Activated CD8-positive, alpha-beta memory T cell treated with anti-CD3 and anti-CD28 coated beads for 1 hour (primary cell): ENCODE measurements at places on chromosomes 3 and 15.

- DNase-seq: no peak
Measured at GRCh38 chr3:45753095-45753494, 43.2 kb downstream of the SLC6A20 start.

- DNase-seq: no peak
Measured at GRCh38 chr3:15462451-15462850, 35.1 kb downstream of the EAF1 start.

- DNase-seq: no peak
Measured at GRCh38 chr3:23302271-23302670, 99.1 kb downstream of the UBE2E2 start.

DNA sequence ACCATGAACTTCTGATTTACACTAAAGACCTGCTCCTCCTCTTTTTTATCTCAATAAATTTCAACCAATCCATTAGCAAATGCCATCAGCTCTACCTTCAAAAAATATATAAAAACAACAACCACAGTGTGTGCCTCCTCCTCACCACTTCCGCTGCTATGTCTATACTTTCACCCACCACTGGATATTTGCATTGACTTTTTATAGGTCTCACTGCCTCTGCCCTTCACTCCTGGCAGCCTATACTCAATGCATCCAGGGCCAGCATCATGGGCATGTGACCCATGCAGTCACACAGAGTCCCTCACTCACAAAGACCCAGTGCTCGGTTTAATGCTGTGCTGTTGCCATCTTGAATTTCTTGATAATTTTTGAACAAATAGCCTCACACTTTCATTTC, 53.5 kb upstream of the CCDC54 start:
- no peak for DNase-seq

GRCh38 chr15:63372018-63372705, 9.5 kb downstream of the CA12 start:
- DNase-seq: no peak

GRCh38 chr15:51828621-51829375, 655 bp upstream of the TMOD3 start:
- no peak for DNase-seq

DNA sequence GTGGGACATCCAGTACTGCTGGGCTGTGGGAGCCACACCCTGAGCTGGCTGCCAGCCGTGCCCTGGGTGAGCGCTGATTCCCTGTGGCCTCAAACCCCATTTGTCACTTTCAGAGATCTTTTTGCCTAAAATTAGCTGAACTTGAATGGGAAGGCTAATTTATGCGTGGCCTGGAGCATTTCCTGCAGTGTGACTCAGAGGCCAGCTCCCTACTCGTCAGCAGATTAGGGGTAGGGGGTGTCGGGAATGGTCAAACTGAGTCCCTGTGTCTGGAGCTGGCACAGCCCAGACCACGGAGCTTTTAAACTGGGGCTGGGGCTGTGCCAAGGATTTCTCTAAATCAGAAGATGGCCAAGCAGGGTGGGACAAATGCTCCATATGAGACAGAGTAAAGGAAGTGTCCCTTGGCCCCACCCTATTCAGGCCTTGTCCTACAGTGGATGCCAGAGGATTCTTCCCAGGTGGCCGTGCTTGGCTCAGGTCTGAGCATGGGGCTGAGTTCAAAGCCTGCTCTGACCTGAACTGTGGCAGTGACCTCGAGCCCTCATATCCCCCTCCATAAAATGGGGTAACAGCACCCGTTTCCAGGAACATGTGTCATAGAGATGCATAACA, 59.7 kb downstream of the ATP2B2 start:
- no peak for DNase-seq

GRCh38 chr3:64238971-64239667, 13.9 kb upstream of the PRICKLE2 start:
- no peak for DNase-seq

GRCh38 chr3:69750549-69750948, 11.3 kb downstream of the MITF start:
- no peak for DNase-seq

DNA sequence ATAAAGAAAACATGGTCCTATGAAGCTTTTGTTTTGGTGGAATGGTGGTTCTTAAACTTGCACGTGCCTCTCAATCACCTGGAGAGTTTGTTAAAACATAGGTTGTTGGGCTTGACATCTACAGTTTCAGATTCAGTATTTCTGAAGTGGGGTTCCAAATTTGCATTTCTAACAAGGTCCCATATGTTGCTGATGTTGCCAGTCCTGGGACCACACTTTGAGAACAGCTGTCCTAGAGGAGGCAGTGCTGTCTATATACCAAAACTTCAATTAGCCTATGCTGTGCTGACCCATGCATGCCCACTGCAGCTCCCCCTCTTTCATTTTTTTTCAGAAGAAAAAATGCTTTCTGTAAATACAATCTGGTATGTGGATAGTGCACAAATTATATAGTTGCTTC, 31.3 kb downstream of the ALCAM start:
- DNase-seq: no peak

DNA sequence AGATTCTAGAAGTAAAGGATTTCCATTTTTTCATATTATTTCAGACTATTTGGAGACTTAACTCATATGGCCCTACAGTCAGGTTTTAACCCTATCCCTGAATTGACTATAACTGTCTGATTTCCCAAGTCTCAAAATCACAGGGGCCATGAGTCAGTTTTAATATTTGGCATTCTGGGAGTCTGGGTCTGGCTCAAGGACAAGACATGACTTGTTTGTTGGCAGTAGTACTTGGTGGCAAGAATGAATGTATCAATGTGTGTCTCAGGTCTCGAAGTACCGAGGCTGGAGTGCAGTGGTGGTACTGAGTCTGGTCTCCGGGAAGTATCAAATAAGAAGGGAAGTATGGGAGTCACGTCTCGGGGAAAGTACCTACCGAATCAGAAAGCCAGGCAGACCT, 10.8 kb downstream of the UMPS start:
- DNase-seq: no peak

- DNase-seq: no peak
Measured at GRCh38 chr3:125119752-125120378, 64.1 kb upstream of the HEG1 start.

GRCh38 chr15:63480441-63480821, 24.0 kb upstream of the USP3 start:
- no peak for DNase-seq

- DNase-seq: no peak
Measured at GRCh38 chr15:85327820-85328219, 52.6 kb upstream of the AKAP13 start.

GRCh38 chr3:100175637-100176280, 61.5 kb upstream of the FILIP1L start:
- no peak for DNase-seq

GRCh38 chr15:69015591-69015990, 1.1 kb downstream of the NOX5 start:
- DNase-seq: no peak

GRCh38 chr3:60095516-60095915, 1045.7 kb upstream of the CFAP20DC start:
- no peak for DNase-seq

GRCh38 chr15:91302588-91303439, 202.8 kb downstream of the SV2B start:
- DNase-seq: no peak

GRCh38 chr3:153242896-153243295, 80.9 kb downstream of the RAP2B start:
- no peak for DNase-seq

GRCh38 chr3:175057401-175057800, 198.3 kb downstream of the NAALADL2 start:
- no peak for DNase-seq

DNA sequence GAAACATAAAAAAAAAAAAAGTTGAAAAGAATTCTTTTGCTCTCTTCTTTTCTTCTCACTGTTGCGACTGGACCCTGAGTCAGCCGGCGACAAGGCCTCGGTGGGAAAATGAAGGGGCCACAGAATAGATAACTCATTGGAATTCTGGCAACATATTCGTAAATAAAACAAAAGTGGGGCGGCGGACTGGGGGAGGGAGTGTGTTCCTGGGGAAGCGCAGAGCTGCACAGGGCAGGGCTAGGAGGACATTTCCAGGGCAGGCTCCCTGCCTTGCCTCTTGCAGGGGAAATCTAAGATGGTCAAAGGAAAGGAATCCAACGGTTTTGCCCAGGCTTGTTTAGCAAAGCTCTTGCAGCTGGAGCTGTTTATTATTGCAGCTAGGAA, 1042.8 kb upstream of the NR2F2 start:
- no peak for DNase-seq

- DNase-seq: no peak
Measured at GRCh38 chr3:107432013-107432515, 54.8 kb downstream of the CCDC54 start.

DNA sequence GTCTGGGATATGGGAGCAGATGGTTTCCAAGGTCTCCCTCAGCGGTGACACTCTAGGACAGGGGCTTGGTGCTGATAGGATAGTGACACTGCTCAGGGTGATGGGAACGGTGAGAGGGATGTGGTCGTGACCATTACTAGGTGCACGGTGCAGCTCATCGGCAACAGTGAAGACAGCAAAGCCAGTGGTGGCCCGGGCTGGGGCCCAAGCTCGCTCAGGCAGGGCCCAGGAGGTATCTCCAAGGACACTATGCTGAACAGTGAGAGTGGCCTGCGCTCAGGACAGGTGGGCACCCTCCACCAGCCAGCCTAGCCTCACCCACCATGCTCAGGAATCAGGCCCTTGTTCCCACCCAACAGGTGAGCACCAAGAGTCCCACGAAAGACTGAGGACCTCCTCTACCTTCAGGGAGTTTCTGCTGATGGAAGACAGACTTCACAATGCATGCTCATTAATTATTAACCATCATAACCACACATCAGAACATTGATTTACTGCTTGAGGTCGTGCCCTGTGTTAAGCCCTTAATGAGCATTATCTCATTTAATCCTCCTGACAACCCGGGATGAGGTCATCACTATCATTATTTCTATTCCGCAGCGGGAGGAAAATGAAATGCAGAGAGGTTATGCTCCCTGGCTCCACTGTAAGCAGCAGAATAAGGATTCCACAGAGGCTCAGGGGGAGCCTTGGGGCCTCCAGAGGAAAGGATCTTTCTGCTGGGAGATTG, 269.4 kb downstream of the UACA start:
- no peak for DNase-seq

- DNase-seq: no peak
Measured at GRCh38 chr3:49529567-49529966, 24.7 kb upstream of the BSN start.

GRCh38 chr3:152352554-152352953, 83.8 kb downstream of the MBNL1 start:
- DNase-seq: no peak

DNA sequence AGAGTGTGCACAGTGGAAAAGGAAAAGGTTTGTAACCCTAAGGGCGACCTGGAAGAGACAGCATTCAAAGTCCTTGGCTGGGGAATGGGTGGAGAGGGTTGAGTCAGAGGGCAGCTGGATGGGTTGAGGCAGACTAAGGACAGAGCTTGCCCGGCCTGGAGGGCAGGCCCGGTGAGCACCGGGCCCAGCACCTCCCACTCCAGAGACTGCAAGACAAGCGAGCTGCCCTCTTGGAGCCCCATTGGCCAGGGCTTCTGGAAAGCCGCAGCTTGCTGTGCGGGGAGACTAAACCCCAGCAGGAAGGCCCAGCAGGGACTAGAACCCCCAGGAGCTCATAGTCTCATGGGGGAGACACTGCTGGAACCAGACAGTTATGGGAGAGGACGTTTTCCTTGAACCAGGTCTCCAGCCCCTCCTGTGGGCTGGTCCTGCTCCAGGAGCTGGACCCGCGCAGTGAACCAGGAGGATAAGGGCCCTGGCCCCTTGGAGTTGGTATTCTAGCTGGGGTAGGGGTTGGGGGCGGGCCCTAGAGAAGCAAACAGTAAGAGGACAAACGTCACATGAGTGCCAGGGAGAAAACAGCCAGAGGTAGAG, 59.1 kb downstream of the RGMA start:
- DNase-seq: no peak

DNA sequence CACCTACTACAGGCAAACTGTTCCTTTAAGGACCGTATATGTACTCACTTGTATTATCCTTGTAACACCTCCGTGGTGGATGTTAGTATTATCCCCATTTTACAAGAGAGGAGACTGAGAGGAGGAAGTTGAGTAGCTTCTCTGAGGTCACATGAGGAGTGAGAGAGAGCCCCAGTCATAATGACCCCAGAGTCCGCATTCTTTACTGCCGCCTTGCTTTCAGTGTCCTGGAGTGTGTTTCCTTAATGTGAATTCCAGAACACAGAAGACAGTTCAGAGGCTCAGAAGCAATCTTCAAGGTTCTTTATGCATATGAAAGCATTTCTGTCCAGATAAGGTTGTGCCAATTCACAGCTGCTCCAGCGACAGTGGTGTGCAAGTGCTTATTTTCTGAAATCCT, 199.2 kb downstream of the CACNA2D3 start:
- no peak for DNase-seq

DNA sequence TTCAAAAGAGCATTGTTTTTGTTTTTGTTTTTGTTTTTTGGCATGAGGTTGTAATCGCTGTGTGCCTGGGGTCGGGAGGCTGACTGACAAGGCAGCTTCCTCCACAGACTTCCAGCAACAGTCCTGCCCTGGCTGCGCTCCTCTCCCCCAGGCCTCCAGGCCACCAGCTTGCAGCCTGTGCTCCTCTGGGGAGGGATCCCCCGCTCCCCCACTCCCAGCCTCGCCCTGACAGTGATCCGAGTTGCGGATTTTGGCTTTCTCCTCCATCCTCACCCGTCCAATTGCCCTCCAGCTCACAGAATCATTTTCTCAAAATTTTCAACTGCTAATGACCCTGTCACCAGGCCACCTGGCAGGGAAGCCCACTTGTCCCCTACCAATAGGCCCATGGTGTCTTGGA, 36.5 kb upstream of the PCSK6 start:
- no peak for DNase-seq

DNA sequence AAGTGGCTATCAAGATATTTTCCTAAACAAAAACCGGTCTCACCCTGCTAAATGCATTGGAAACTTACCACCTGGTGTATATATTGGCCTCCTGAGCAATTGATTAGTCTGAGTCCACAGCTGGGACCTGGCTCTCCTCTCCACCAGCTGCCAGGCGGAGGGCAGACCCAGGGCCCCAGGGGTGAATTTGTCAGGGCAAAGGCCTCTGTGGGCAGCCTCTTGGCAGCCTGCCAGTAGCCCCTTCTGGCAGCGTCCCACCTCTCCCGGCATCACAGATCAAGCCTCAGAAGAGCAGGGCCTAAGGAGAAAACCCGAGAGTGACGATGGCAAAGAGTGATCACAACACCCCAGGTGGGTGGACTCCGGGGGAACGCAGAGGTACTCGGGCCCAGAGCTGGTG, 43.0 kb upstream of the IDH2 start:
- no peak for DNase-seq

DNA sequence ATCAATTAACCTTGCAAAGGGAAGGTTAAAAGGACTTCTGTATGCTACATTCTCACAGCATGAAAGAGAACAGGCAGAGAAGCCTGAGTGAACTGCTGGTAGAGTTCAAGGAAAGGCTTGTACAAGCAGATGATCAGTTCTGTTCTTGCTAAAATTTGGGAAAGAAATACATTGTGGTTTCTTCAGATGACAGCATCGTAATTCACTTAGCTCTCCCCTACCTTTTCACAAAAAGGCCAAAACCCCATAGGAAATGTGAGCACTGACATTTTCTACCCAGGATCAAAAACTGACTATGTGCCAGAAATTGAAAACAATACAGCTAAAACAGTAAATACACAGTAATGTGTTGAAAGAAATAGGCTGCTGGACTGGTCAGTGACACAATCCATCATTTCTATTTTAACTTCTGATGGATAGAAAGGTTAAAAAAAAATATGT, 216.4 kb downstream of the DPH6 start:
- no peak for DNase-seq
